ENCODE measurements at places on chromosomes 3 and 15. TPM values are rescaled to one million over a fixed set of nuclear protein-coding genes. Genes with fewer than 3 reads are reported as not detected.

Gene ACKR4
- total RNA-seq: 41.2 TPM

Gene AGBL1
- 4.8 TPM for total RNA-seq

GRCh38 chr3:114218006-114218405 lies 19.4 kb downstream of the ZNF80 start:
- DNase-seq: no peak

- no peak for DNase-seq
These were observed 204.2 kb upstream of the TBC1D5 start for GRCh38 chr3:17946619-17947018.

- DNase-seq: no peak
These were observed 391.9 kb downstream of the OCA2 start for GRCh38 chr15:27707257-27707656.

- DNase-seq: no peak
These were observed 8.8 kb upstream of the ATP11B start for GRCh38 chr3:182784542-182784941.

Gene ZDHHC19
- not detected for total RNA-seq
